ENCODE measurements at places on chromosomes 2 and 18.

GRCh38 chr2:74632209-74632938 lies 15.8 kb downstream of the M1AP start:
- DNase-seq = no peak

DNA sequence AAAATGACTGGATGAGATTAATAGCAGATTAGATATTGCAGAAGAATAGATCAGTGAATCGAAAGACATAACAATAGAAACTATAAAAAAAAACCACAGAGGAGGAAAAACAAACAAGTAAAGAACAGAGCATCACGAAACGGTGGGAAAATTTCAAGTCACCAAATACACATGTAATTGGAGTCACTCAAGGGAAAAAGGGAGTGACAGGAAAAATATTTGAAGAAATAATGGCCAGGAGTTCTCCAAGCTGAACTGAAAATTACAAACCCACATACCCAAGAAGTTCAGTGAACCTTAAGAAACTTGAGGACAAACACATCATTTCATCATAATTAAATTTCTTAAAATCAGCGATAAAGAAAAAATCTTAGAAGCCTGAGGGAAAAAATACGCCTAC lies 11.0 kb upstream of the IL1R1 start:
- no peak for DNase-seq

DNA sequence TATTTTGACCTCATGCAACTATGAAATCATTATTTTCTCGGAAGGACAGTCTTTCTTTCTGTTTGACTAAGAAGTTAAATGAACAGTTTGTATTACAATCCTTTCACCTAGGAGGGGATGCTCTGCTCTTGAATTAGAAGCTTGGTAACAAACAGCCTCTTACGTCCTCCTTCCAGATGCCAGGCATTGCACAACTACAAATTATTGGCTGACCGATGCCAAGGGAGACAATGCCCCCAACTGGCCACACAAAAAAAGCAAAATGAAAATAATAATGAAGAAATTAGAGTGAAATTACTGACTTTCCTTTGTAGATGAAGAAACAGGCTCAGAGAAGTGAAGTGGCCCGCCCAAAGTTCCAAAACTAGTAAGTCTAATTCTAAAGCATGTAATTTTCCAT lies 177.9 kb downstream of the CYRIA start:
- DNase-seq = no peak

GRCh38 chr2:47065771-47066380 lies 89.2 kb downstream of the STPG4 start:
- no peak for DNase-seq

- DNase-seq = no peak
Observed at GRCh38 chr2:37683921-37684780, 12.7 kb upstream of the CDC42EP3 start.

DNA sequence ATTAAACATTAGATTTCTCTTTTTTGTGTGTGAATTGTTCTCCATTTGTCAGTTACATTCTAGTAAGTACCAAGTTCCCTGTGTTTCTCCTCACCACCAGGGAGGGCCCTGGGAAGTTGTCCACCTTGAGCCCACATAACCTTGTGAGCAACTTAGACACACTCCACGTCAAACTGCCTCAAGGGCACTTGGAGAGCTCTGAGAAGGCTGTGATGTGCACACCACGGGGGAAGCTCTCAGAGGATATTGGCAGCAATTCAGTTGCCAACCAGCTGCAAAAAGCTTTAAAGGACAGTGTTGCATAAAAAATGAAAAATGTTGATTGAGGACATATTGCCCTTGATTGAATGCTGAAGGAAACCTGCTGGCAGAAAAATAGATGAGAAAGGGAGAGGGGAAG lies 743.6 kb downstream of the RNF144A start:
- no peak for DNase-seq

DNA sequence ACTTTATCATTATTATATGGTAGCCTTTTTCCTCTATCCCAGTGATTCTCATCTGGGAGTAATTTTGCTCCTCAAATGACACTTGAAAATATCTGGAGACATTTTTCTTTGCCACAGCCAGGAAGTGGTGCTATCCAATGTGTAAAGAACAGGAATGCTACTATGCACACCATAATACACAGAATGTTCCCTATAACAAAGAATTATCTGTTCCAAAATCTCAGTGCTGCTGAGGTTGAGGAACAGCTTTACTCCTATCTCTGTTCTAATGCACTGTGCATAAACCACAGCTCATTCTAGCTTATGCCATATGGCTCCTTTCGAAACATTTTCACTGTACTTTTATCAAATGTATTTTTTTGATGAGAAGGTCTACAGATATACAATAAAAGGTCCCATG lies 1231.2 kb upstream of the CELF4 start:
- no peak for DNase-seq

DNA sequence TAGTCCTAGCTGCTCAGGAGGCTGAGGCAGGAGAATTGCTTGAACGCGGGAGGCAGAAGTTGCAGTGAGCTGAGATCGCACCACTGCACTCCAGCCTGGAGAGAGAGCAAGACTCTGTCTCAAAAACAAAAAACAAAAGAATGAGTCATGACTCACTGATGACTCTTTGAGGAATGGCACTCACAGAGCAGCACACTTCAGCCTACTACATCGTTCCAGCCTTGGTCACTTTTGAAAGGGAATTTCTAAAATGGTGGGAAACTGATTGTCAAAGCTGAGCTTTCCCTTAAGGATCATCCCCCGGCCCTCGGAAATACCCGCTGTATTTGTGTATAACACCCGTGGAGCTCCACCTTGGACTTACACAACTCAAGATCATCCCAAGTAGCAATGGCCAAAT lies 217.3 kb upstream of the HS6ST1 start:
- no peak for DNase-seq

- no peak for DNase-seq
Observed at GRCh38 chr2:37189452-37190153, 1.1 kb upstream of the SULT6B1 start.

DNA sequence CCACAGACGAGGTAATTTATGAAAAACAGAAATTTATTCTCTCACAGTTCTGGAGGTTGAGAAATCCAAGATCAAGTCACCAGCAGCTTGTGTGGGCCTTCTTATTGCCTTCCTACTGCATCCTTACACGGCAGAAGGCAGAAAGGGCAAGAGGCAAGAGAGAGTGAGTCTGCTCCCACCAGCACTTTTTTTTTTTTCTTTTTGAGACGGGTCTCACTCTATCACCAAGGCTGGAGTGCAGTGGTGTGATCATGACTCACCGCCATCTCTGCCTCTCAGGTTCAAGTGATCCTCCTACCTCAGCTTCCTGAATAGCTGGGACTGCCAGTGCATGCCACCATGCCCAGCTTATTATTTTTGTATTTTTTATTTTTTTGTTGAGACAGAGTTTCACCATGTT lies 78.5 kb upstream of the HK2 start:
- DNase-seq = no peak

GRCh38 chr2:46097714-46098480 lies 199.3 kb upstream of the EPAS1 start:
- no peak for DNase-seq

- no peak for DNase-seq
Observed at GRCh38 chr18:57275111-57275510, 77.2 kb upstream of the ST8SIA3 start.
